Thyroid gland (tissue), 4 donors: ENCODE measurements at places on chromosomes 13 and 19. TPM values are rescaled to one million over a fixed set of nuclear protein-coding genes. Genes with fewer than 3 reads are reported as not detected.

UBE2L5 gene
- not detected for total RNA-seq

GRCh38 chr19:31152906-31153305, 196.3 kb downstream of the TSHZ3 start:
- H3K36me3 ChIP-seq: no peaks in the 10 kb centered on the region
- DNase-seq: no peak
- H3K4me1 ChIP-seq: peaks cover 6% of the 10 kb centered on the region
- H3K27ac ChIP-seq: no peak overlapping the region
- H3K27me3 ChIP-seq: no peaks in the 10 kb centered on the region

- peaks cover 36% of the 10 kb centered on the region for H3K4me1 ChIP-seq
- DNase-seq: no peak
- H3K27me3 ChIP-seq: no peaks in the 10 kb centered on the region
- H3K36me3 ChIP-seq: no peaks in the 10 kb centered on the region
Observed at GRCh38 chr13:99033814-99034213, 56.0 kb upstream of the DOCK9 start.

- peak overlapping the region; percentile 96 for H3K27ac ChIP-seq
- H3K4me3 ChIP-seq: no peak overlapping the region
Observed at GRCh38 chr19:9786342-9786741, 17.8 kb upstream of the ZNF846 start.
